Activated naive CD8-positive, alpha-beta T cell treated with anti-CD3 and anti-CD28 coated beads, Interleukin-2, amount 10 ng/mL, durations not matched to agents 7 days and 5 days (primary cell): ENCODE measurements at places on chromosomes 12 and 14.

- no peak for DNase-seq
Observed at GRCh38 chr14:103093856-103094405, 594 bp upstream of the EXOC3L4 start.

DNA sequence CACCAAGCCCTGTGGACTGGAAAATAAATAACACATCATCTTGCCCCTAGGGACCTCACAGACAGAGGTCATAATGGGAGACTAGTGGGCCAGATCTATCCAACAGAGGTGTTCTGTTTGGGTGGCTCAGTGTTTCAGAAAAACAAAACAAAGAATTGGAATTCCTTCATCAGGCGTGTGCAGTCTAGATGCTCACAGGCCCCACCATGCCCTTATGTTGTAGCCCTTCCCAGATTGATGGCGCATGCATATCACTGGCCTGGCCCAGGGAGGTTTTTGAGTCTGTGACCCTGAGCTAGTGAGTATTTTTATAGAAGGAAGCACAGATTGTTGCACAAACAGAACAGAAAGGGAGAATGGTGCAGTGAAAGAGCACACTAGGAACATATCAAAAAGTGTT lies 859.6 kb downstream of the BCL11B start:
- no peak for DNase-seq

- no peak for DNase-seq
Observed at GRCh38 chr12:128531170-128531569, 264.2 kb downstream of the TMEM132C start.

- DNase-seq = no peak
Observed at GRCh38 chr12:93116632-93117031, 187.5 kb upstream of the EEA1 start.

DNA sequence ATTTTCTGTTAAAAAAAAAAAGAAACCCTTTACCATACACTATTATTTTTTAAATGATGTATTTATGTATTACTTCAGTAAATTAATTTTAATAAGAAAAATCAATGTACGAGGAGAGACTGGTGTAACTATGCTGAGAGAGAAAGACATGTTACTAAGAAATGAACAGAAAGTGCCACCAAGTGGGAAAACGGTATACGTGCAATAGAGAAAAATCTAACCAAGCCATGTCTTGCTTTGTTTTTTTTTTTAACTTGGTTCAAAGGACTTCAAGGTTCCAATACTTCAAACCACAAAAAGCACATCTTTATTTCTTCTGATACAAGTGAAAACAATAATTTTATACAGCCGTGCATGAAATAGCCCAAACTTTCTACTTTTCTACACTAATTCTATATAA lies 22.9 kb downstream of the NDUFA12 start:
- DNase-seq = no peak

- no peak for DNase-seq
Observed at GRCh38 chr14:104973385-104974145, 4.6 kb downstream of the AHNAK2 start.

- DNase-seq = no peak
Observed at GRCh38 chr14:72793156-72793939, 100.6 kb downstream of the DPF3 start.

DNA sequence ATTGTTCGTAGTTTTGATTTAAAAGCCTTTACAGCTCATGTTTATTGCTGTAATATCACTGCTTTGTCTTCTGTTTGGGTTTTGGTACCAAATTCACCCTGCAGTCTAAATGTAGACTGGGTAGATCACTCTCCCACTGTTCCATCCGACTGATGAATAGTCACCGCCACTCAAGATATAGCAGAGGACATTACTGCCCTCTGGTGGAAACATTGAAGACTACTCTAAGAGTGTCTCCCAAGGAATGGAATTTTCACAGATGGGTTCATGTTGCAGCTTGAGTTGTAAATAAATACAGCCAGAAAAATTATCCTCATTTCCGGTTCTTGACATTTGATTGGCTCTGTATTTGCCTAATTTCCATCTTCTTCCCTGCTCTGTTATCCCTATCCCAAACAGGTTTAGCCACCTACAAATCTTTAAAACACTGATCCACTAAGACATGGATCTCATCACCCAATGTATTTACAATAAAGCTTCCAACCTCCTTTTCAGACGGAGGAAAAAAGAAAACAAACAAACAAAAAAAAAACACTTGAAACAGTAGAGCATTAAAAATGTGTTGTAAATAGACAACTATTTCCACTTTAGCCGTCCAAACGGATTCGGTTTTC lies 198.3 kb upstream of the CPNE8 start:
- DNase-seq = no peak

- DNase-seq = no peak
Observed at GRCh38 chr12:62586850-62587249, 120.2 kb downstream of the MON2 start.

- peak; percentile 69 for DNase-seq
Observed at GRCh38 chr14:92914087-92914656, 8.8 kb upstream of the CHGA start.

GRCh38 chr12:74689071-74689655 lies 151.5 kb downstream of the ATXN7L3B start:
- DNase-seq = no peak

- DNase-seq = peak; percentile 68
Observed at GRCh38 chr14:93906341-93907329, 20.5 kb upstream of the FAM181A start.

DNA sequence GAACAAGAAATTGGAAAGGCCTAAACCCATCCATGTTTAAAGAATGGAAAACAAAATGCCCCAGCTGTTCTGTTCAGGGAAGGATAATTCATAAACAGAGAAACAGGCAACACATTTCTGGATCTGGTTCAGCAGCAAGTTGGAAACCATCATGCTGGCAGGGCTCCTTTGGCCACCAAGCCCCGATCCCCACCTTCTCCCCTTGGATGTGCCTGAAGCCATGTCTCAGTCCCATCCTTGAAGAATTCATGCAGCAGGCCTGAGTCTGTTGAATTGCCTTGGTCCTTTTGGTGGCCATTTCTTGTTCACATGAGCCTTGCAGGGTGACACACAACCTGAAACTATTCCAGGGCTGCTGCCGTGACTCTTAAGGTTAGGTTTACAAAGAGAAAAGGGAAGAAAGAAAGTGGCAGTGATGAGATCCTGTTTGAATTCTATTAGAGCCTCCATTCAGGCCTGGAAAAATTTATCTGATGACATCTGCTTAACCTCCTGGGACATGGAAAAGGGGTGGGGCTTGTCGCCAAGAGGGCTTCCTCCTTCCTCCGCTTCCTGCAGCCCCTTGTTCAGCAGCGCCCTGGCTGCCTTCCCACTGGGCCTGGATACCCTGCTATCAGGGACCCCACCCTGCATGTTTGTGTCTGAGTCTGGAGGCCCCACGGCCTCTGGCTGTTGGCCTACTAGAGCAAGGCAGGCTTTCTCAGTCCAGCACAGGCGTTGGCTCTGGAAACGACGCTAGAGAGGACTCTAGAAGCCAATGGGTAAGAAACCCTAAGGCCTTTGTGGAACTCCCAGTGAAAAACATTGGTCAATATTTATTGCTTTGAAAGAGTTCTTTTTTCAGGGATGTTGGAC lies 341.9 kb downstream of the C12orf75 start:
- no peak for DNase-seq

DNA sequence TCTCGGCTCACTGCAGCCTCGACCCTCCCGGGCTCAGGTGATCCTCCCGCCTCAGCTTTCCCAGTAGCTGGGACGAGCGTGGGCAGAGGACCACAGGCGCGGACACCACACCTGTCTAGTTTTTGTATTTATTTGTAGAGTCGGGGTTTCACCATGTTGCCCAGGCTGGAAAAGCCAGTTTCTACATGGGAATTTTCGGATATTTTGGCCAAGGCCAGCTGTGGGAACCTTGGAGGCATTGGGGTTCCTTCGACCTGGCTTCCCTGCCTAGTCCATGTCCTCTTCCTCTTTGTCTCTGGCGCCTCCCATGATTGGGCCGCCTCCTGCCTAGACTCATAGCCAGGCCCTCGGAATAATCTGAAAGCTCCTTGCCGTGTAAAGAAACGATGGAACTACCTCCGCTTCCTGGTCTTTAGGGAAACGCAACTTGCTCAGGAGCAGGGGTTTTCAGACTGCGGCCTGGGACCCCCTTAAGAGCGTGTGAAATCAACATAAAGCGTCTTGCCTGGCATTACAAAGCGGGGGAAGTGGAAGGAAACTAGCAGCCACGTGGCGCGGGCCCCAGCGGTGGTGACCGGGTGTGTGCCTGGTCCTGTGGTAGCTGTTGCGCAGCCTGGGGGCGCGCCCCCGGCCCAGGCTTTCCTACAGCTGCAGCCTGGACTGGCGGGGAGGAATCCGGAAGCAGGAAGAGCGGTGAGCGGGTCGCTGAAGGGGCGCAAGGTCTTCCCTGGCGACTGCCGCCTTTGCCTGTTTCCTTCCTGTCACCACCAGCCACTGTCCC lies 1.4 kb upstream of the HSP90AA1 start:
- peak; percentile 70 for DNase-seq

GRCh38 chr12:98612696-98613334 lies 19.3 kb downstream of the SLC25A3 start:
- DNase-seq = no peak

GRCh38 chr14:92635031-92635430 lies 113.4 kb downstream of the LGMN start:
- no peak for DNase-seq

- no peak for DNase-seq
Observed at GRCh38 chr12:68622250-68622649, 11.6 kb downstream of the RAP1B start.

DNA sequence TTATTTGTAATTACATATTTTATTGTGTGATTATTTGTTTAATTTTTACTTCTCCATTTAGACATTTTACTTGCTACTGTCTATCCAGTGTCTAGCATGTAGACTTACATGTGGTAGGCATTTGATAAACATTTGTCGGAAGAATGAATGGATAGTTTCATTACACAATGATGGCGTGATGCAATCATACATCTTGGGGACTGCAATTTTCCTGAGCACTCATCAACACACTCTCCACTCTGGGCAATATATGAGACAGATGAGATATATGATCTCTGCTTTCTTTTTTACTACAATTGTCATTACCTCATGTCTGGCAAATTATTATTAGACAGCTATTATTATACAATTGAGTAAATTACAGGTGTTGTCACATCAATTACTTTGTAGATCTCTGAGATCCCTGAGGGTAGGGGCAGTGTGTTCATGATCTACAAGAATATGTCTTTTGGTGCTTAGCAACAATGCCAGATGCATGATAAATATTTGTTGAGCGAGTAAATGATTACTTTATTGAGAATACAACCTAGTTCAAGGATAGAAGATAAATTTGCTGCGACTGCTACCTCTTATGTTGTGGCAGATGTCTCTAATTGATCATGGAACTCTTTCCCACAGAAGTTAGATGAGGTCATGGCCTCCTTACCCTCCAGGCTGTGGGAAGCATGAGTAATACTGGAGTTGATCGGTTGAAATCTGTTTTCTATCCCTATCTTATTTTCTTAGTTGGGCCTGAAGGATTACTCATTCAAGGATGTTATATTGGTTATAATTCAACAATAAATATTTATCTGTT lies 416.0 kb downstream of the LRIG3 start:
- DNase-seq = no peak

DNA sequence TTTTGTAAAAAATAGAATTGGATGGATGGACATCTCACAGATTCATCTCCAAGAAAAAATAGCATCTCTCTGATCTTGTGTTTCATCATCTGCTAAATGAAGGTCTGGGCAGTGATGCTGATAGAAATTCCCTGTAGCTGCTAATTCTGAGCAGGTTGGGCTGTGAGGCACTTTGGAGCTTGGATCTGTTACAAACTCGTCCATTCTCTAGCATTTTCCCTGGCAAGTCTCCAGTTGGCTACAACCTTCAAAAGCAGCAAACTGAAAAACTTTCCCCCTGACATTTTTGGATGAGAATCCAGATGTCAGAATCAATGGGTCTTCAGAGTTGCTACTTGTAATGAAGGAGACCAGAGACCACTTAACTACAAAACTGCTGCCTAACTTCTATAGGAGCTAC lies 72.7 kb downstream of the TPH2 start:
- no peak for DNase-seq

GRCh38 chr12:55728939-55729818 lies at the start of gene CD63:
Gene CD63, minus strand, starts transcription at chr12:55729009. Its CDS starts 668 bp downstream, at chr12:55728341.
- DNase-seq = peak; percentile 75

DNA sequence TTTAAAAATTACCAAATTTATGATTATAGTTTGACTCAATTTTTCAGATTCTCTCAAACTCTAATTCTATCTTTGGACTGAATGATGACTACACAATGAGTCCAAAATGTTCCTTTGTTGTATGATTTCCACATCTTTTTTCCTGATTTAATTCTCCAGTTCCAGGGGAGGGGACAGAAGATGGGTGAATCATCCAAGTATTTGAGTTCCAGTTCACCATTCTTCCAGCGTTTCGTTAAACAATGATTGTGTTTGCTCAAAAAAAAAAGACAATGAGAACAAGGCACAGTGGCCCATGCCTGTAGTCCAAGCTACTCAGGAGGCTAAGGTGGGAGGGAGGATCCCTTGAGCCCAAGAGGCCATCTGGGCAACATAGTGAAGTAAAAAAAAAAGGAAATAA lies 23.8 kb downstream of the BAZ1A start:
- DNase-seq = no peak

GRCh38 chr14:79584679-79585078 lies 626.6 kb downstream of the DIO2 start:
- no peak for DNase-seq

DNA sequence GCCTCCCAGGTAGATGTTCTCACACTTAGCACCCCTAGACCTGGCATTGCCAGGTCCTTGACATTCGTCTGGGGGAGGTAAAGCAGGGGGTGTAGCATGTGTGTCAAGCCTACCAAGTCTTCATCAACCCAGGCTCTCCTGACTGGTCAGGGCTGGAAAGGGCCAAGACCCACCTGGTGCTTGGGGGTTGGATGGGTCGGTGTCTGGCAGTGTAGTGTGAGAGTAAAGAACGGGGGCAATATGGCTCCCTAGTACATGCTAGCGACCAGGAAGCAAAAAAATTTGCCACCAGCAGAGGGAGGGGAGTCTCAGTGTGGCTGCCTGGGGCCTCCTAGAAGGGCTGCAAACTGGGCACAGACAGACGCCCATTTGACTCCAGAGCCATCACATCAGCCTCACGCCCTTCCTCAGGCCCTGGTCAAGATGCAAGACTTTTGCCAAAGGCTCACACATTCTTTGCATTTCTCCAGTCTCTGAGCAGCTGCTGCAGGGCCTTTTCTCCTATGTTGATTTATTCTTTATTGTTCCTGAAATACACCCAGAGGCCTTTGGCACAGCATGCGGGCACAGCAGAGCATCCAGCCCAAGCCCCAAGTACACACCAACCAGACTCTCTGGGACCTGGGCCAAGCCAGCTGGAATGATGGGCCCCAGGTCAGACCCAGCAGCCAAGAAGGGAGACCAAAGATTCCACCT lies 38.3 kb upstream of the PNMA1 start:
- no peak for DNase-seq

DNA sequence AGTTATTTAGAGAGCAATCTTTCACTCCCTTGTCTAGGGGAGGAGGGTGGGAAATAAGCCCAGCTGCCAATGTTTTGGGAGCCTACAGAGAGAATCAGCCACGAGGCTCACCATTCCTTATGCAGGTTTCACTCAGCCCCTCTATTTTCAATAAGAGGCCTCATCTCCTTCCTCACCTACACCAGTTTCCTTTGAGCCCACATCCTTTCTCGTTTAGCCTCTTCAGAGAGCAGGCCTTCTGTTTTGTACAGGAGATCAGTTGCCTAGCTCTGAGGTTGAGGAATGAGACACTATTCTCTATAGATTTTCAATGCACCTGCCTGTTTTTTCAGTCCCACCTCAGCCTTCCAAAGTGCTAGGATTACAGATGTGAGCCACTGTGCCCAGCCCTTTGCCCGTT lies 17.9 kb downstream of the SNAPC1 start:
- no peak for DNase-seq

- DNase-seq = no peak
Observed at GRCh38 chr12:113724794-113725556, 241.2 kb downstream of the RBM19 start.
